ENCODE measurements at places on chromosomes 7 and 10. TPM values are rescaled to one million over a fixed set of nuclear protein-coding genes. Genes with fewer than 3 reads are reported as not detected.

STYXL1 gene
- polyA plus RNA-seq: 34.9 TPM

PLXDC2 gene
- 7.7 TPM for polyA plus RNA-seq

CCDC3 gene
- polyA plus RNA-seq: 21.1 TPM

ALOX5 gene
- polyA plus RNA-seq: 11.7 TPM

ING3 gene
- 9.1 TPM for polyA plus RNA-seq

DKK1 gene
- polyA plus RNA-seq: 2.1 TPM

RPEL1 gene
- not detected for polyA plus RNA-seq

ATE1 gene
- polyA plus RNA-seq: 8.6 TPM

SGPL1 gene
- polyA plus RNA-seq: 10.7 TPM

CALHM3 gene
- polyA plus RNA-seq: 0.37 TPM

FBH1 gene
- 24.0 TPM for polyA plus RNA-seq

TMEM176A gene
- polyA plus RNA-seq: 60.4 TPM

TOMM7 gene
- 789 TPM for polyA plus RNA-seq

AGAP3 gene
- polyA plus RNA-seq: 51.9 TPM

PRRT4 gene
- 4.4 TPM for polyA plus RNA-seq

UCN3 gene
- 1.5 TPM for polyA plus RNA-seq

BTBD16 gene
- polyA plus RNA-seq: 0.34 TPM

CNOT4 gene
- 3.8 TPM for polyA plus RNA-seq

SYT15 gene
- polyA plus RNA-seq: 3.3 TPM

CLDN15 gene
- polyA plus RNA-seq: 29.1 TPM

TLL2 gene
- 0.32 TPM for polyA plus RNA-seq

LIPM gene
- not detected for polyA plus RNA-seq

FAM237B gene
- polyA plus RNA-seq: not detected

RET gene
- polyA plus RNA-seq: 0.75 TPM

NODAL gene
- not detected for polyA plus RNA-seq

HECW1 gene
- 0.22 TPM for polyA plus RNA-seq

ASB15 gene
- polyA plus RNA-seq: not detected

IGF2BP3 gene
- polyA plus RNA-seq: 0.68 TPM

FZD1 gene
- polyA plus RNA-seq: 3.3 TPM

ECHDC3 gene
- polyA plus RNA-seq: 224 TPM

DLG5 gene
- 10.2 TPM for polyA plus RNA-seq

PTPN12 gene
- polyA plus RNA-seq: 81.0 TPM

MAGI2 gene
- polyA plus RNA-seq: 2.2 TPM
